ENCODE measurements at places on chromosomes 5 and 9.

DNA sequence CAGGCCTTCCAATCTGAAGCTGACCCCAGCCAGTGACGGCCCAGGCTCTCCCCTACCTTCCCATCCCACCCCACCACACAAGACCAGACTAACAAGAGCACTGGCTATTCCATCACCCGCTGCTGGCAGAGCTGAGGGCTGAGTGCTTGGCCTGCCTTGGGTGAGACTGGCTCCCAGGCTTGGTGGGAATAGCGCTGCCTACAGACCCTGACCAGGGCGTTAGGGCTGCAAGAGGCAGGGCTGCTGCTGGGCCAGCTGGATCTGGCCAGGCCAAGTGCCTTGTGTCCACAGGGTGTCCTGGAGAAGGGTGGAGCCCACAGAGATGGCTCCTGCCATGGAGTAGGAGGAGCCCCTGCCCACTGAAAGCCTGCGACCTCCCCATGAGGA lies 31.6 kb upstream of the ANGPTL2 start:
- DNase-seq: no peak

DNA sequence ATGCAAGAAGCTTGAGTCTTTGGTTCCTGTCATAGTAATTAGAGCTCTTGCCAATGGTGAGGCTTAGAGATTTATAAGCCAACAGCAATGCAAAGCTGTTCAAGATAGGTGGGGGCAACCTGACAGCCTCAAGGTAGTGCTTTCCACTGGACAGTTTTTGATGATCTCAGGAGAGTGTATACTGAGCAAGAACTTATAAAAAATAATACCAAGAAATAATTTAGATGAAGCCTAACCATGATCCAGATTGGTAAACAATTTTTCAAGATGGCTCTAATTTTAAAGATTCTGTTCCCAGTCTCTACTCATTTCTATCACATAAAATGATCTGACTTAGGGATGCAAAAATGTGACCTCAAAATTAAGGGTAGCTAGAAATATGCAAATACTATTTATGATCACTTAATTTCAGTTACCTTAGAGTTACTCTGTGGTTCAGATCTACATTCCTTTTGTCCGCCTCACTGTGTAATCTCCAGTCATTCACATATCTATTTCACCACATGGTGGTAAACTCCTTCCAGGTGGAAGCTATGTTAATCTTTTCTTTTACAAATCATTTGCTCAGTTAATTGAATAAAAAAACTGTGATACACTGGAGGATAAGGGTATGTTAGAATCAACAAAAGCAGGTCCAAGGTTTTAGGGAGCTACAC lies 1228.0 kb upstream of the C9orf72 start:
- no peak for DNase-seq

DNA sequence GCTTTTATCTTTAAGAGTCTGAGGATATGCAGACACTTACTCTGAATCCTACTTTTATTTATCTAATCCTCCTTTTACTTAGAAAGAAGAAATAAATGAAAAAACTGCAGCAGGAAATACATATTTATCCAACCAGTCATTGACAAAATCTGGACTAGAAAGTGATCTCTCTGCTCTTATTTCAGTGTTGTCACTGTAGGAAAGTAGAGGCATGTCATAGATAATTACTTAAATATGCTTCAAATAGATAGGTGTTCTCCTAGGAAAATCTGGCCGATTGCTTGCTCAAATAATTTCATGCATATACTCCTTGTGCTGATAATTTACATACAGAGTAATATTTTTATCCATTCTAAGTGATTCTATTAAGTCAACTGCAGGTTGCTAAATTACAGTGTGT lies 2001.9 kb upstream of the C9orf72 start:
- DNase-seq: no peak

- DNase-seq: no peak
Observed at GRCh38 chr5:99724732-99725290, 796.0 kb upstream of the CHD1 start.

GRCh38 chr9:134267881-134268724 lies 58.2 kb upstream of the RXRA start:
- no peak for DNase-seq

GRCh38 chr9:91503673-91504081 lies 80.0 kb upstream of the NFIL3 start:
- no peak for DNase-seq

DNA sequence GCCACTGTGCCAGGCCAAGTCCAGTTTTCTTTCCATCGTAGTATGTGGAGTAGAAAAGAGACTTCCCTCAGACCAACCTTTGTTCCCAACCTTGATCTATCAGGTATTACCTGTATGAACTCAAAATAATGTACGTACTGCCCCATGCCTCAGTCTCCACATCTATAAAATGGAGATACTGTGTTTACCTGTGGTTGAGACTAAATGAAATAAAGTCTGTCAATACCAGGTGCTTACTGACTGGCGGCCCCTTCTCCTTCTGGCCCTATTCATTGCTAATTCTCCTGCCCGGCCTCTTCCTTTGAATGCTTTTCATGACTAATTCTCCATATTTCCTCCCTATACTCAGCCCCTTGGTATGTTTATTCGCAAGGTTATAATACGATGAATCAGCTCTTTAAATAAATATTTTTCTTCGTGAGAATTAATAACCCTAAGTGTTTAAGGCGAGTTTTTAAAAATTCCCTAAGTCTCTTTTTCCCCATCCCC lies 89.6 kb upstream of the BASP1 start:
- DNase-seq: no peak

DNA sequence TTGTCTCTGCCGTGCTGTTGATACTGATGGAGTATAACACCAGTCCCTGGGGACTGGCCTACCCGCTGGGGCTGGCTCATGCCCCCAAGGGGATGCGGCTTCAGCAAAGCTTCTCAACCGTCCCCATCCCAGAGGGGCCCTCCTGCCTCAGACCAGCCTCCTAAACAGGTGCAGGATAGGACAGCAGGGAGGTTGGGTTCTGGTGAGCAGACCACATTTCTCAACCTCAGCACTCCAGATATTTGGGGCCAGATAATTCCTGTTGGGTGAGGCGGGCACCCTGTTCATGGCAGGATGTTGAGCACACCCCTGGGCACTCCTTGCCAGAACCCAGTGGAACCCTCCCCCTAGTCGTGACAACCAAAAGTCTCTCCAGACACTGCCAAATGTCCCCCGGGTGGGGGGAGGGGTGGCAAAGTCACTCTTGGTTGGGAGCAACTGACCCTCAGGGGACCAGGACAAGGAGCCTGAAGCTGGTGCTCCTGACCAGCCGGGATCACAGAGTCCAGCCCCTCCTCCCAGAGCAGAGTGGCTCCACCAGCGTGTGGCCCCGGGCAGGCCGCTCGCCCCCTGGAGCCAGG lies 107.8 kb downstream of the ZNF354C start:
- DNase-seq: no peak

All from activated T-cell treated with anti-CD3 and anti-CD28 coated beads for 24 hours (primary cell).